ENCODE measurements at places on chromosomes 7 and 10.

DNA sequence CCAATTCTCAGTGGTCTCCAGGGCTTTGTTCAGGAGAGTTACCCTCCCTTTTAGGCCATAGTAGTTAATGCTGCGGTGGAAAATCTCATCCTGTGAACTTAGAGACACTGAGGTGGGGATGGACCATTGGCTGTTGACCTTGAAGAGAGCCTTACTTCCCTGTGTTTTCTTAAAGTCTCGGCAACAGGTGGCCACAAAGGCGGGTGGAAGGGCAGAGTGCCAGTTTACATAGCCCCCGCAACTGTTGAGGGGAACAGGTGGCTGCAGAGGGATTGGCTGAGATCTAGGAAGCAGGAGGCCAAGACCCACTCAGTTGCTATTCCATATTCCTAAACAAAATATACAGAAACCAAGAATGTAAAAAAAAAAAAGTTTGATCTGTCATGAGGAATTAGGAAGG, 160.6 kb downstream of the ST7 start:
- no peak for DNase-seq

GRCh38 chr7:157022681-157023588, 12.5 kb upstream of the MNX1 start:
- DNase-seq: peak; percentile 85

DNA sequence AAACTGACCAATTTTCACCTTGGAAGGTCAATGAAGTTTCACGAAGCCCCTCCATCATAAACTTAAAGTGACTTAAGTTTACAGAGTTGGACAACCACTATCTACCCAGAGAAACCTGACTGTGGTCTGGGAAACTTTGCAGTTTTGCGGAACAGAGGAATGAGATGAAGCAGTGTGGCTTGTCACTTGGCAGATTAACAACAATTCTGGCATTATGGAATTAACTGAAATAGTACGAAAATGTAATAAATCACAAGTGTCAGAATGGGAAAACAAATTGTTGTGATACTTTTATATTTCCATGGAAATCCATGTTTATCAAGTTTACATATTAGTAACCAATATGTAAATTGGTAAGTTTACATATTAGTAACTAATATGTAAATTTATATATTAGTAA, 4.9 kb downstream of the KMT2C start:
- no peak for DNase-seq

- no peak for DNase-seq
Measured at GRCh38 chr7:151382079-151382885, 27.6 kb downstream of the WDR86 start.

GRCh38 chr7:103990991-103991390, 1.5 kb upstream of the RELN start:
- no peak for DNase-seq

GRCh38 chr10:298033-298432, 162.8 kb downstream of the ZMYND11 start:
- no peak for DNase-seq

- DNase-seq: no peak
Measured at GRCh38 chr7:19405541-19405940, 260.3 kb upstream of the FERD3L start.

DNA sequence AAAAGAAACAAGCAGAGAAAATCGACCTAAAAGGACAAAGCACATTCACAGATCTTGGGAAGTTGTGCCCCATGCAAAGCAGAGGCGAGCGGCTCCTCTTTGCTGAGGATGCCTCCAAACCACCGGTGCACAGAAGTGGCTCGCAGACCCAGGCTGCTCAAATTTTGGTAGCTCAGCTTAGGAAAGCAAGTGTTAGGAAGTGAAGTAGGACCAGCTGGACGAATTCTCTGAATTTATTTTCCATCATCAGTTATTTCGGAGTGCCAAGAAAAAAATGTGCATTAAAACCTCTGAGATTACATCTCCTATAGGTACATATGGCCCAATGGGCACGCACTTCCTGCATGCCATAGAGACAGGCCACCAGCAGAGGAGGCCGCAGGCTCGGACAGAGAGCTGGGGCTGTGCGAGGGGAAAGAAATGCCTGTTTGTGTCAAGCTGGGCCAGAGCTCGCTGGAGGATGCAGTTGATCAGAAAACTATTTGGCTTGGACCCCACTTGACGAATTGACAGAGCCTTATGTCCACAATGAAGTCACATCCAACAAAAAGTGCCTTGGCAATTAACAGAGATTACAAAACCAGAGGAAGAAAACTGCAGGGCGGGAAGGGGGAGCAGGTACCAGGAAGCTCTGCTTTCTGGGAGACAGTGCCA, 122.3 kb upstream of the LYZL2 start:
- peak; percentile 5 for DNase-seq

- DNase-seq: peak; percentile 79
Measured at GRCh38 chr10:131126321-131127137, 185.0 kb downstream of the TCERG1L start.

DNA sequence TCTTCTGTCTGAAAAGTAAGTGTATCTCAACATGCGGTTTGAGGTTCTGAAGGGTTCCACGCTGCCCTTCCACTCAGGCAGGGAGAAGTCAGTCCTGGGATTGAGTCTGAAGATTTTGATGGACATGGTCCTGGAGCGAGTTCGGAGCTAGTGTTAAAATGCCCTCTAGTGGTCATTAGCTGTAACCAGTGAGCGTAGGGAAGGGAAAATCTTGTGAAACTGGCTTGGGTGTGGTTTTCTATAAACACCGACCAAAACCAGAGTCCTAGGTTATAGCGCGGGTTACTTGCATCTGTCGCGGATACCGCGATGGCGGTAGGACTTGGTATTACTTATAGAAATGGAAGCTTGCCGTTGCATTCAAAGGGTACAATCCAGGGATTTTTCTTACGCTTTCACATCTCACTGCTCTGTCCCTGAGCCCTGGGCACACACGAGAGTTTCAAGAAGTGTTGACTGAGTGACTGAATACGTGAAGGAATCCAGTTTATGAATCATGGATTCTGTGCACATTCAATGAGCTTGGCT, 348.2 kb upstream of the C7orf33 start:
- peak; percentile 16 for DNase-seq

DNA sequence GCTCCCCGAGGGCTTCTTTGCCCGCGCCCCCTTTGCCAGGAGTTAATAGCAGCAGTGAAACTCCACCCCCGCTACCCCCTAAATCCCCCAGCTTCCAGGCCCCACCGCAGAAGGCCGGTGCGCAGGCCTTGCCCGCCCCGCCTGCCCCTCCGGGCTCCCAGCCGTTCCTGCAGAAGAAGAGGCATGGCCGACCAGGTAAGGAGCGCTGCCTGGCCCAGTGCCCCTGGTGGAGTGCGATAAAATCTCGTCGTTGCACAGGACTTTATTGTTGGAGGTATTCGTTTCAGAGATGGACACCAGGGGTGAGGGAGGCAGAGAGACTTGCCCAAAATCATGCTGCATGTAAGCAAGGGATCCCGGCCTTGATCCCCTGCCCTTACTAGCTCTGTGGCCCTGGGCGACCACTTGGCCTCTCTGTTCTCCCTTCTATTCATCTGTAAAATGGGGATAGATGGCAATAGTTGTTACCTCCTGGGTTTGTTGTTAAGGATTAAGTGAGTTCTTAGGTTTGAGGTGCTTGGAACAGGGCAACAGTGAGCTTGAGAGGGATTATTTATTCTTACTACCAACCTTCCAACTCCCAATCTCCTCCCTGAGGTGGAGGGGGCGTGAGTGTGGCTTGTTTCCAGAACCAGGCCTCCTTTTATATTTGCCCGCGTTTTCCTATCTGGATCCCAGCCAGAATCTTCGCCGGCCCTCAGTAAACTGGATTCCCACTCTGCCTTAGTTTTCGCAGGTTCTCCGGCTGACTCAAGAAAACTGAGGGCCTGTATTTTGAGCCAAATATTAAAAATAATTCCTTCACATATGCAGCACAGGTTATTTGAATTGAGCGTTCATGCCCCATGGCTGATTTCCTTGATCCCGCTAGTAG, 78.3 kb downstream of the WIPF3 start:
- DNase-seq: peak; percentile 71
